ENCODE measurements at places on chromosomes 7 and 10. TPM values are rescaled to one million over a fixed set of nuclear protein-coding genes. Genes with fewer than 3 reads are reported as not detected.

MGAM2 gene
- total RNA-seq: not detected

NRP1 gene
- 153 TPM for total RNA-seq

HABP2 gene
- not detected for total RNA-seq

TEX47 gene
- total RNA-seq: not detected

GIMAP8 gene
- total RNA-seq: not detected

CPN1 gene
- not detected for total RNA-seq

ASB10 gene
- total RNA-seq: not detected

C7orf33 gene
- not detected for total RNA-seq

FRAT1 gene
- total RNA-seq: 2.6 TPM

IGF2BP3 gene
- 0.26 TPM for total RNA-seq
